HFFc6 (cell line): ENCODE measurements at places on chromosomes 13 and 19. TPM values are rescaled to one million over a fixed set of nuclear protein-coding genes. Genes with fewer than 3 reads are reported as not detected.

- no peak for DNase-seq
These were observed 34.6 kb downstream of the ADPRHL1 start for GRCh38 chr13:113418722-113419049.

GRCh38 chr13:30504081-30504480, 38.3 kb upstream of the HMGB1 start:
- no peak for DNase-seq

DNA sequence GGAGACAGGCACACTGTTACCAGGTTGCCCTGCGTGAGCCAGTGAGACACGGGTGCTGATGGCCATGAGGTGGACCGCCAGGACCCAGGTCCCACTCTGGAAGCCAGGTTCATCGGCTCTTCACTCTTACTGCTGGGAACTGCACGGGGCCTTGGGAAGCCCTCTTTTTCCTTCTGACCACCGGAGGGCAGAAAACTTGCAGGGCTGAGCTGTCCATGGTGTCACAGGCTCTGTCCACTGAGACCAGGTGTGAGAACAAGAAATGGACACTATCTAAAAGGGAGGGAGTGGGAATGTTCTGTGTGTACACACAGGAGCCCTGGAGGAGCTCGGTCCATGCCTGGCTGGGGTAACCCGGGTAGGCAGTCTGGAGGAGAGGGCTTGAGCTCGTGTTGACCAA, 93.4 kb downstream of the UQCRFS1 start:
- peak; percentile 6 for DNase-seq

Gene SCEL
- total RNA-seq = not detected in 2 replicates

DNA sequence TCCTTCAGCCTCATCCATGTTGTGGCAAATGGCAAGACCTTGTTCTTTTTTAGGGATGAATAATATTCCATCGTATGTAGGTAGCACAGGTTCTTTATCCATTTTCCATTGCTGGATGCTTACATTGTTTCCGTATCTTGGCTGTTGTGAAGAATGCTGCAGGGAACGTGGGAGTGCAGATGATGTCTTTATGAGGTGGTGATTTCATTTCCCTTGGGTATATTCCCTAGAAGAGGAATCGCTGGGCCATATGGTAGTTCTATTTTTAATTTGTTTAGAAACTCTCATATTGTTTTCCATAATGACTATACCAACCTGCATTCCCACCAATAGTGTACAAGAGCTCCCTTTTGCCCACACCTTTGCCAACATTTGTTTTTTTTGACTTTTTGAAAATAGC, 186.3 kb upstream of the TMTC4 start:
- no peak for DNase-seq

- DNase-seq = no peak
These were observed 236.5 kb downstream of the DCLK1 start for GRCh38 chr13:35894636-35895035.

- DNase-seq = no peak
These were observed 2.5 kb downstream of the SIGLEC7 start for GRCh38 chr19:51144482-51145045.

Gene TEX29
- total RNA-seq = not detected in 2 replicates

DNA sequence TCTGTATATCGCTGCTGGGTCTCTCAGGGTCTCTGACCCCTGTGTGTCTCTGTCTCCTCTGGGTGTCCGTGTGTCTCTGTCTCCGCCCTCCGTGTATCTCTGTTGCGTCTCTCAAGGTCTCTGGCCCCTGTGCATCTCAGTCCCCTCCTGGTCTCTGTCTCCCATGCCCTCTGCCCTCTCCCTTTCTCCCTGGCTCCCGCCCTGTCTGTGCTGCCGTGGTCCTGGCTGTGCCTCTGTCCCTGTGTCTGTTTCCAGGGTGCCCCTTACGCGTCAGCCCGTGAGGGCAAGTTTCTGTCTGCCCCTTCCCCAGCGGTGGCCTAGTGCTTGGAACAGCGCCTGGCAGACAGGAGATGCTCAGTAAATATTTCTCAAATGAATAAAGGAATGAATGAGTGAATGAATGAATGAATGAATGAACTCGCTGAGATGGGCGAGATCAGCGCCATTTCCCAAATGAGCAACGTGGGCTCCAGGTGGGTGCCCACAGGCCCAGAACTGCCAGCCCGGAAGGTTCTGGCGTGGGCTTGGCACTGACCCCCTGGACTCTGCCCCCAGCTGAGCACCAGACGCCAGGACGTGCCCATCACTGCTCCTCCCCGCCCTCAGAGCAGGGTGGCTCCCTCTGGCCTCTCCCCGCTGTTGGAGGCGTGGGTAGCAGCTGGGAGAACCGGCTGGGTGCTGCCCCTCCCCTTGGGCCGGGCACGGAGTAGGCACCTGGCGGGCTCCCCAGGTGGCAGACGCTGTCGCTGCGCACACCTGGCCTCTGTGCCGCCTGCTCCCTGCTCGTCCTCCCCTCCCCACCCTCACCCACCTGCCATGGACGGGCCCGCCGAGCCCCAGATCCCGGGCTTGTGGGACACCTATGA, at the start of gene SULT2B1:
Gene SULT2B1, plus strand, starts transcription at position 736 of the 866 bp plus-strand sequence. Its CDS starts 81 bp downstream, at position 817.
- DNase-seq = no peak

GRCh38 chr13:73991384-73991783, 142.8 kb downstream of the KLF12 start:
- DNase-seq = no peak

DNA sequence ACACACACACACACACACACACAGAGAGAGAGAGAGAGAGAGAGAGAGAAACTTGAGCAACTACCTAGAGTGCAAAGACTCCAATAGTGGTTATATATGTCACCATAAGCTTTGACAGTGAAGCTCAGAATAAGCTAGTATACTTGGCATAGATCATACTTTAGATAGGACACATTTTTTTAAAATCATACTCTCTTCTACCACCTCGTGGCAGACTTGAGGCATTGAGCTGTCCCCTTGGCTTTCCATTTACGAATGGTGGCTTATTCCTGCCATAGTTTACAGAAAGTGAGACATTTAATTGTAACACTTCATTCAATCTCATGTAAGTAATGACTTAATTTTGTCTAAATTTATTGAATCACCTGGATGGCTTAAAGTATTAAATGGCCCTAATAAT, 108.2 kb downstream of the EDNRB start:
- DNase-seq = peak; percentile 1
